Osteocyte (in vitro differentiated cells): ENCODE measurements at places on chromosomes 4 and X.

GRCh38 chrX:39626749-39627148 is 471.0 kb downstream of the BCOR start:
- no peak for DNase-seq

DNA sequence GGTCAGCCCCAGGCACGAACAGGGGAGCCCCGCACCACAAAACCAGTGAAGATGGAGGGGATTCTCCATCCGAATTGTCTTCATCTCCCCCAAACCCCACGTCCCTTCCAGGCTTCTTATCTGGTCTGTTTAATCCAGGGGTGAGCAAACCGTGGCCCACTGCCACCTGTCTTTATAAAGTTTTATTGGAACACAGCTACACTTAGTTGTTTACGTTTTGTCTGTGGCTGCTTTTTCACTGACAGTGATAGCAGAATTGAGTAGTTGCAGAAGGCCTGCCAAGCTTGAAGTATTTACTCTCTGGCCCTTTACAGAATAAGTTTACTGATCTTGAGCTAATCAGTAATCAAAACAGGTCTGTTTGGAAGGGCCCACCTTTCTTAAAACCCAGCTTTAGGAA is 324.0 kb downstream of the ARHGAP10 start:
- DNase-seq = no peak

DNA sequence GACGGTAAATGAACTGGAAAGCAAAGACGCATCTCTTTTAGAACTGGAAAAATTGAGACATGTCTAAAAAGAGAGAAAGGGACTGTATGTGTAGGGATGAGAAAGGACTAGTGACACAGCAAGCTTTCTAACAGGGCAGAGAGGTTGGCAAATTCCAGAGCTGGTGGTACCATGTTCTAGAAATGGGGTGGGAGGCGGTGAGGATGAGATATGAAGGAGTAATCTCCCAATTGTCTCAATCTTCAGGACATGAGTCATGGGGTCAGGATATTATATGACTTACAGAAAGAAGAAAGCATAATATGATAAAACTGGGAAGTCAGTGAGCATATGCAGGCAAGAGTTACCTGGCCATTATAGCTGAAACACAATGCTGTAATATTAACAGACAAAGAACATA is 14.2 kb downstream of the TAB3 start:
- DNase-seq = no peak

DNA sequence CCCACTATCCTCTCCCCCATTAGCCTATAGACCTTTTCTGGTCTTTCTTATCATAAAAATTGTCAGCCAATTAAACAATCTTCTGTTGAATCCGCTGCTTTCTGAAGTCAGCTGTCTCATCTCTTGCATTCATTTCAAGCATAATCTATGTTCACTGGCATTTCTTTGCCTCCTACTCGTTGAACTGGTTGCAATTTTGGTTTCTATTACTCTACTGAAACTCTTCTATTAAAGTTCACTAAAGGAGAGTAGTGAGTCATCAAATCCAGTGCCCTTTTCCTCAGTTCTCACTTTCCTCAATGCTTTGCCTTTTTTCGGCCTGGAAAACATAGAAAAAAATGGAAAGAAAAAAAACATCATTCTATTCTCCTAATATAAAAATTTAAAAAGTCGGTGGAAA is 23.9 kb upstream of the CXCL13 start:
- DNase-seq = no peak

DNA sequence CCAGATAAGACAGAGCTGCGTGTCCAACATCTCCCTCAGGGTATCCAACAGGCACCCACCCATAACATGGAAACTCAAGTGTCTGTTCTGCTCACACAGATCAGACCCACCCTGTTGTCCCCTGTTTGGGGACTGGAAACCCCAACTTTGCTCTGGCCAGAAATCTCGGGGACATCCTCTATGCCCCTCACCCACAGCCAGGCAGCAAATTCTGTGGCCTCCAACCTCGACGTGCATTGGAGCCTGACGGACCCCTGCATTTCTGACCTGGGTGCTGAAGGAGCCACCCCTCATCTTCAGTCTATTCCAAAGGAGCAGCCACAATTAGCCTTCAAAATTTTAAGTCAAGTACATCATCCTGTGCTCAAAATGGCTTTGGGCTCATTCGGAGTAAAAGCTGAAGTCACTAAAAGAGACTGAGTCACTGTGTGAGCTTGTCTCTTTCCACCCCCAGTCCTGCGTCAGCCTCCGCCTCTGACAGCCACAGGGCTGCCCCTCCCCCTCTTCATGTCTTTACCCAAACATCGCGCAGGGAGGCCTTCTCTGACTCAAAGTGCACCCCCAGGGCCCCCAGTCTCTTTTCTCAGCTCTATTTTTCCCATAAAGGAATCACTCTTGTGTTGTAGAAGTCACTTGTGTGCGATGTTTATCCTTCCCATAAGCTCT is 24.4 kb upstream of the PDE6B start:
- peak; percentile 76 for DNase-seq

DNA sequence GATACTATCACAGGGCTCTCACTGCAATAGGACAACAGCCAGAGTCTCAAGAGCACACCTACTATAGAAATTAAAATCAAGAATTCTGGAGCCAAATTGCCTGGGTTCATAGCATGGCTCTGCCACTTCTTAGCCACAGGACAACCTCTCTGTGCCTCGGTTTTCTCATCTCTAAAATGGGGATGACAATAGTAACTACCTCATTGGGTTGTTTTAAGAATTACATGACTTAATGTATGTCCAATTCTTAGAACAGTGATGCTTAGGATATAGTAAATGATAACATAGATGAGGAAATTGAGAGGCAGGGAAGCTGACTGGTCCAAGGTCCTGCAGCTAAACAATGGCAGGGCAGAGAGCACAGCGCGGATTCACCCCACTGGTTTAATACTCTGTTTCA is 11.0 kb upstream of the ODAPH start:
- DNase-seq = no peak
